Renal pelvis (tissue), 12 donors: ENCODE measurements at places on chromosomes 12 and 14.

DNA sequence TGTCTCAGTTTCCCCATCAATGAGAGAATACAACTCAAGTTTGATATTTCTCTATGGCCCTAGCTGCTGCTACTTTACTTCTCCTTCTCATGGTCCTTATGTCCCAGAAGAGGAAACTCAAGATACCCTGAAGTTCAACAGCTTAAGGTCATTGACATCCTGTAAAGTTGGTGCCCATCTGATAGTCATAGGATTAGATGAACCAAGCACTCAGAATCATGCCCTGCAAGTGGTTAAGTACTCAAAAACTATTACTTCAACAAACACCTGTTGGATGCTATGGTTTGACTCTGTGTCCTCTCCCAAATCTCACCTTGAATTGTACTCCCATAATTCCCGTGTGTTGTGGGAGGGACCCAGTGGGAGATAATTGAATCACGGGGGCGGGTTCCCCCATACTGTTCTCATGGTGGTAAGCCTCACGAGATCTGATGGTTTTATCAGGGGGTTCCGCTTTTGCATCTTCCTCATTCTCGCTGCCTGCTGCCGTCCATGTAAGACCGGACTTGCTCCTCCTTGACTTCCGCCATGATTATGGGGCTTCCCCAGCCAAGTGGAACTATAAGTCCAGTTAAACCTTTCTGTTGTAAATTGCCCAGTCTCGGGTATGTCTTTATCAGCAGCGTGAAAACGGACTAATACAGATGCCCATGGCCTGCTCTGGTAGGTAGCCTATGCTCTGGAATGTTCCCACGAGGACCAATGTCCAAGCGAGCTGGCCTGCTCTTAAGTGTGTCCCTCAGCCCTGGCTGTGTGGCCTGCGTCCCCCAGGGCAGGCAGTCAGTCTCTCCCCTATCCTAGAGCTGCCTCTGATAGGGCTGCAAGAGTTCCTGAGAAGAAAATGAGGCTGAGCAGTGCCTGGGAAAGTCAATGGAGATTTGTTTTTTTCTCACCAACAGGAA lies 18.1 kb downstream of the CAMKK2 start:
- DNase-seq, result no peak

DNA sequence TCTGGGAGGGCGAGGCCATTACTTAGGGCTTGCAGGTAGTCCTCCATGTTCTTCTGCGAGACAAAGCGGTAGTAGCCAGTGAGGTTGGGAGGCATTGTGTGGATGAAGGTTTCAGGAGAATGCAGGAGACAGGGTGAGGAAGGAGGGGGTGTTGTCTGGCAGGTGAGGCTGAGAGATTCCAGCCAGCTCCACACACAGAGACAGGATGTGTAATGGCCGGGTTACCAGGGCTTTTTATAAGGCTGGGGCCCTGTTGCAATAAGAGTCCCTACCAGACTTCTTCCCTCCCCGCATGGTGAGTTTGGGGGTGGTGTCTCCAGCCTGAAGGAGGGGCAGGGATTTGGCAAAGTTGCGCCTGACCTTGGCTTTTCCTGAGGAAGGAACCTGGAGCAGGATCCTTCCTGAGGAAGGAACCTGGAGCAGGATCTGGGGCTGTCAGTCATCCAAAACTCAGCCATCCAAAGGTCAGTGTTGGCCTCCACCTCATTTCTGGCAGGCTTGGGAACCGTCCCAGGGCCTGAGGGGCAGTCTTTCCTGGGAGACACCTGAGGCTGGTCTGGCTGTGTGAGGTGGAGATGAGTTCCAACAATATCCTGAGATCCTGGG lies at the start of gene RBP5:
RBP5 (minus strand) TSS at position 209 of the 606 bp plus-strand sequence; CDS start at position 95, 114 bp downstream.
- no peak for DNase-seq

GRCh38 chr14:92173668-92174067 lies 51.9 kb downstream of the CPSF2 start:
- no peak for DNase-seq

GRCh38 chr12:46933947-46934346 lies 108.2 kb upstream of the SLC38A4 start:
- peak; percentile 35 for DNase-seq

GRCh38 chr14:32349322-32349721 lies 20.2 kb downstream of the AKAP6 start:
- no peak for DNase-seq

- no peak for DNase-seq
These were observed 273.7 kb downstream of the SLC6A15 start for GRCh38 chr12:84638811-84639368.

- DNase-seq, result no peak
These were observed 200.6 kb downstream of the BCAT1 start for GRCh38 chr12:24748326-24748725.

DNA sequence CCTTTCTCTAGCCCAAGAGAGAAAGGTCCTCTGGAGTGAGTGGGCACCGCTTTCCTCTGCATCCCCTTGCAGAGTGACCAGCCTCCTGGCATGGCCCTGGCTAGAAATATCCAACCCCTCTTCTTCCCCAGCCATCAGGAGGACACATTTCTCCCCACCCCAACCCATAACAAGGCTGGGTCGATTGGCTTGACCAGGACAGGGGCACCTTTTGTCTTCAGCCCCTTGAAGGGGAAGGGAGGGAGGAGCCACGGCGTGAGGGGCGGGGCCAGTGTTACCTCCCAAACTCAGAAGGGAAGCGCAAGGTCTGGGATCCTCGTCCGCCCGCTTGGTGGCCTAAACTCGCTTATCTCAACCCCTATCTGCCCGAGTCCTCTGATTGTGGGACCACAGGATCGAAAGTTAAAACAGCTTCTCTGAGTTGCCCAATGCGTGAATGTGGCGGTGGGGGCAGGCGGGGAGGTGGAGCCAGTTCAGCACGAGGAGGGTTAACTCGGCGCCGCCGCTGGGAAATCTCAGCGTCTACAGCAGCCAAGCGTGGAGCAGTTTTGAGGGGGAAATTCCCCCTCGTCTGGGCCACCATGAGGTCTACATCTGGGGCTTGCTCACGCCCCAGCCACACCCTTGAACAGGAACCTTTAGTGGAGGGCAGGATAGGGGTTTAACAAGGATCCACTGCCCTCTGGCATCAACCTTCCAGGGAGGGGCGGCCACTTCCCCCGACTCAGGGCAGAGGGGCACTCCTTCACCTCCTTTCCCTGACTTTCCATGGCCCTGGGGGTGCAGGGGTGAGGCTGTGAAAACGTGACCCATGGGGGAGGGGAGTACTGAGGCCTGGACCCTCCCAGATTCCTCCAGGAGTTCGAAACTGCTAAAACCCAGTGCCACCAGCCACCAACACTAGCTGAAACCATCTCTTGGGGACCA lies 795 bp downstream of the STAT6 start:
- no peak for DNase-seq

DNA sequence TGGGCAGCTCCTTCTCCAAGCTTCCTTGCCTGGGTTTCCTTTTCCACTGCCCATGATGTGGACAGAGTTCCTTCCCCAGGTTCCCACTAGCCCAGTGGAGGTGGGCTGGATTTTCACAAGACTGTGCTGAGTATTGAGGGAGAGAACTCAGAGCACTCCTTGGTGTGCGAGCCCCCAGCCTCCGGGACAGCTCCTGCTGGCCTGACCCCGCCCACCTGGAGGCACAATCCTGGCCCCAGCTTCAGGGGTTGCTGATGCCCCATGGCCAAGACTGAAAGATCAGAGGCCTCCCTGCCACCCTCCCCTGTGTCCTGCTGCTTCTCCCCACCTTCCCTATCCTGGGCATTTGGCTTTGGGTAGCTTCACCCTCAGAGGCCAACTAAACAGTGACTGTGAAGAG lies 7.7 kb downstream of the KCNH3 start:
- DNase-seq, result no peak

- DNase-seq, result no peak
These were observed 11.3 kb upstream of the DACT1 start for GRCh38 chr14:58626431-58626831.

- DNase-seq, result no peak
These were observed 60.5 kb upstream of the NUDT4 start for GRCh38 chr12:93317227-93317626.

GRCh38 chr12:45483571-45483970 lies 245.9 kb upstream of the ARID2 start:
- no peak for DNase-seq

DNA sequence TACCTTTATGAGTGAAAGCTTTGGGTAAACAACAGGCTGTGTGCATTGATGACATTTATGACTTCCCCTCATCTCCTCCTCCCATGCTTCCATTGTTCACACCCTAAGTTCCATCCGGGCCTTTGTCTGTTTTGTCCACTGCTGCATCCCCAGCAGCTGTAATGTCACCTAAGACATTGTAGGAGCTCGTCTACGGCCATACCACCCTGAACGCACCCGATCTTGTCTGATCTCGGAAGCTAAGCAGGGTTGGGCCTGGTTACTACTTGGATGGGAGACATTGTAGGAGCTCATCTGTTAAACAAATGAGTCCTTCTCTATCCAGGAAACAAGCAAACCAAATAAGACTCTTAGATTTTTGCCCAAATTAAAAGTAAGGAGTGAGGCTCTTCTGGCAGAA lies 40.4 kb upstream of the SYCP3 start:
- DNase-seq, result no peak

DNA sequence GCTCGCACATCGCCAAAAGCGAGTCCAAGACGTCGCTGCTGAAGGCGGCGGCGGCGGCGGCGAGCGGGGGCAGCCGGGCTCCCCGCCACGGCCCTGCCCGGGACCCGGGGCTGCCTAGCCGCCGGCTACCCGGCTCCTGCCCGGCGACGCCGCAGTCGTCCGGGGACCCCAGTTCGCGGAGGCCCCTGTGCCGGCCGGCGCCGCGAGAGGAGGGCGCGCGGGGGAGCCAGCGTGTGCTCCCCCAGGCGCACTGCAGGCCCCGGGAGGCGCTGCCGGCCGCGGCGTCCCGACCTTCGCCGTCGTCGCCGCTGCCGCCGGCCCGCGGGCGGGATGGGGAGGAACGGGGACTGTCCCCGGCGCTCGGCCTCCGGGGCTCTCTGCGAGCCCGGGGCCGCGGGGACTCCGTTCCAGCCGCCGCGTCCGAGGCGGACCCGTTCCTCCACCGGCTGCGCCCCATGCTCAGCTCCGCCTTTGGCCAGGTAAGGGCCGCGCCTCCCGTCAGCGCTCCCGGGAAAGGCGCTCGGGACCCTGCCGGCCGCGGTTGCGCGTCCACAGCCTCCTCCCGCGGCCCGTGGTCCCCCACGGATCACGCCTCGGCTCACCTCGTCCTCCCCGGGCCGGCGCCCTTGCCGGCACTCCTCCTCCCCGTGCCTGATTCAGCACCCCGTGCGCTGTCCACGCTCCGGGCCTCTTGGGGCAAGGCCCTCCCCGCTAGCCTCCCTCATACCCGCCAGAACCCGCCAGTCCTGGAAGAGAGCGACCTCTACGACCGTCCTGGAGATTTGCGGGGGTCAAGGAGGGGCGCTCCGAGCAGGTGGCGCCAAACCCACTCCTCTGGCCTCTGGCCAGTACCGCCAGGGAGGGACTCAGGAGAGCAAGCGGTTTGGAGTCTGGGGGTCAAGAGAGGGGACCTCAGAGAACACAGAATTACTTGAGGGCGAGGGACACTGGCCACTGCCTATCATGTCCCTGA lies 721 bp downstream of the CABP1 start:
- peak; percentile 79 for DNase-seq

DNA sequence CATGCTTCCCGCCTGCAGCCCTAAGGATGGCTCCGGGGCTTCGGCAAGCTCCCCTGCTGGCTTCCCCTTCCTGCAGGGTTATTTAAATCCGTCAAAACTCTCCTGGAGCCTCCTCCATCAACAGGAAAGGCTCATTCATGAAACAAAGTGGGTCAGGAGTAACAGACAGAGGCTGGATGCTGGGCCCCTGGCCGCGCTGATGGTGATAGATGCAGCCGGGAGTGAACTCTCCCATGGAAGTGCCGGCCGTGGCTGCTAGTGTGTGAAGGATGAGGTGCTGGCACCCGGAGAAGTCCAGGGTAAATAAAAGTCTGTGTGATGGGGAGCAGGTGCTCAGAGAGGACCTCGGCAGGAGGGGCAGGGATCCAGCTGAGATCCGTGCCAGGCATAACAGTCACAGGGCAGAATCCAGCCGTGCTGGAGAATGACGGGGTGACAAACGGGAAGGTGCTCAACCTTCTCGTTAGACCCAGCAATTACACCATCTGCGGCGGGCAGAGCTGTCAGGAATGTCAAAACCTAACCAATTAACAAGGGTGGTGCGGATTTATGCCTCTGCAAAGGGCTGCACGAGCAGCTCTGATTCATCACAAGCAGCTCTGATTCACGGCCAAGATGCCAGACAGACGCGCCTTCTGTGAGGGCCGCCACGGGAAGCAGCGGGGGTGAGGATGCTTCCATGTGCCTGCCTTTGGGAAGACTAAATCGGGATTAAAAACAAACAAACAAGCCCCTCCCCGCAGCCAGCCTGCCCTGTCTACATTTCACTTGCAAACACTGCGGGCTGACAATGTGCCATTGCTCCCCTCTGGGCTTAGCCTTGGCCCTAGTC lies 55.6 kb downstream of the SYNE3 start:
- DNase-seq, result no peak

DNA sequence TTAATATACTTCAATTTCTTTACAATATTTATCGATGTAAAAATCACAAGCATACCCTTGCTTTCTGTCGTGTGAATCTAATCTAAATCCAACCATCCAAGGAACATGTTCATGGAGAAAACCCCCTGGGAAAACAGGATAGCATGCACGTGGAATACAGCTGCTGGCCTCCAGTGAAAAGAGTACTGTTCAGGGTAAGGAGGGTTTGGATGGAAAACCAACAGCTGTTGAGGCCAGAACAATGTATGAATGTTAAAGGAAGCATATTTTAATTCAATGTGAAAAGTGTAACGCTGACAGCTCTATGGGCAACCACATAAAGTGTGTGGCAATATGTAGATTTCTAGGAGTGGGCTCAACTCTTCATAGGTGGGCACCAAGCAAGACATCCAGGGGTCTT lies 344.0 kb downstream of the TMEM132D start:
- DNase-seq, result no peak

DNA sequence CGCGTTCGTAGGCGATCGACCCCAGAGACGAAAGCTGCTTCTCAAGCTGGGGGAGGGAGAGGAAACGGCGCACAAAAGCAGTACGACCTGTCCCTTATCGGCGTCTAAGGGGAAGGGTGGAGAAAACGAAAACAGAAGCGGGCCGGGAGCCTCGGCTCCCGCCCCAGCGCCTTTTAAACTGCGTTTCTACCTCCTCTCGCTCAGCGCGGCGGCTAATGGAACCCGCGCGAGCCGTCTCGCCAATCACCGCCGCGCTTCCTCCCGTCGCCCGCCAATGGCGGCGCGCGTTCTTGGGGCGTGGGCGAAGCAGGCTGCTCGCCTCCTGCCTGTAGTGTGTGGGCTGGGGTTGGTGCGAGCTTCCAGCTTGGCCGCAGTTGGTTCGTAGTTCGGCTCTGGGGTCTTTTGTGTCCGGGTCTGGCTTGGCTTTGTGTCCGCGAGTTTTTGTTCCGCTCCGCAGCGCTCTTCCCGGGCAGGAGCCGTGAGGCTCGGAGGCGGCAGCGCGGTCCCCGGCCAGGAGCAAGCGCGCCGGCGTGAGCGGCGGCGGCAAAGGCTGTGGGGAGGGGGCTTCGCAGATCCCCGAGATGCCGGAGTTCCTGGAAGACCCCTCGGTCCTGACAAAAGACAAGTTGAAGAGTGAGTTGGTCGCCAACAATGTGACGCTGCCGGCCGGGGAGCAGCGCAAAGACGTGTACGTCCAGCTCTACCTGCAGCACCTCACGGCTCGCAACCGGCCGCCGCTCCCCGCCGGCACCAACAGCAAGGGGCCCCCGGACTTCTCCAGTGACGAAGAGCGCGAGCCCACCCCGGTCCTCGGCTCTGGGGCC lies at the start of gene TMPO:
TMPO (plus strand) TSS at position 304 of the 824 bp plus-strand sequence; CDS start at position 582, 278 bp downstream.
- DNase-seq, result peak; percentile 94
